ENCODE measurements at places on chromosomes 3 and 15. TPM values are rescaled to one million over a fixed set of nuclear protein-coding genes. Genes with fewer than 3 reads are reported as not detected.

DNA sequence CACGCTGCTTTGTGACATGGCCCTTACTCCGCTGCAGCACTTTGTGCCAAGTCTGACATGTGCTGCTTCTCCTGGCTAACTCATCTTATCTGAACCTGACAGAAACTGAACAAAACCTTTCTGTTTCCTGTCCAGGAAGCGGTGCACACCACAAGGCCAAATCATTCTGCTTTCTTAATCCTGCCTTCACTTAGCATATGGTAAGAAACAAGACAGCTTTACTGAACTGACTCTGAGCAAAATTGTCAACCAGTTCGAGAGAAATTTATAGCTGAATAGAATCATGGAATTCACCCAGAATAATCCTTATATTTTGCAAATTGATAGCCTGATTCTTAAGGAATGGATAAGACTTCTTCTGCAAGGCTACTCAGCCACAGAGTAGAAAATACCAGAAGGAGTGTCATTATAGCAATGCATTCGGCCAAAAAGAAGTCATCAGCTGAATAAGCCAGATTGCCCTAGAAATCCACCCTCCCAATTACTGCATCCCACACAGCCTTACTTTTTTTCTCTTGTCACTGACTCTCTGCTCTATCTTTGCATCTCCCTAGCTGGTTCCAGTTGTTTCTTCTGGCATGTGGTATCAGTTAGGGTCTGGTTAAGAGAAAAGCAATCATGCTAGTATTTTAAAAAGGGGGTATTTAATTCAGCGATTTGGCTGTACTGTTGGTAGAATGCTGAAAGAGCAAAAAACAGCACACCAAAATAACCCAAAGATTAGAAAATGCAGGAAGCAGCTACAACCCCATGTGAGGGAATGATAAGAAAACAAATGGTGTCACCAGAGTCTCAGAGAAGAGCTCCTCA is 41.6 kb upstream of the STRIT1 start:
- DNase-seq, result no peak

DNA sequence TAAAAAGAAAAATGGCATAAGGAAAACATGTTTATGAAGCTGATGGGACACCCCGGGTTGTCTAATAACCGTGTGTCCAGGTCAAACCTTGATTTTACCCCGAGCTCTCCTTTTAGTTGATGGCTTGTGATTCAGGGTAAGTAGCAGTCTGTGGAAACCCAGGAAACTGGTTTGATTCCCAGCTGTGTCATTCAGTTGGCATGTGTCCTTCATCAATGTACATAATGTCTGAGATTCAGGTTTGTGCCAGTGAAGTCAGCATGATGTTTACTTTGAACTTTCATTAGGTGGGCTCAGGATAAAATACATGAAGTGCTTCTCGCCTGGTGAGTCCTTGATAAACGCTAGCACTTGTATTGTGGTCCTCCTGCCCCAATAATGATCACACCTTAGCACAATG is 4.3 kb upstream of the COPG1 start:
- no peak for DNase-seq

GRCh38 chr3:112354642-112355306 is 21.8 kb downstream of the CD200 start:
- DNase-seq, result no peak

GRCh38 chr3:14016900-14017475 is 107.7 kb downstream of the CHCHD4 start:
- peak; percentile 50 for DNase-seq

- DNase-seq, result no peak
These were observed 404.1 kb upstream of the ATP11B start for GRCh38 chr3:182389071-182389815.

The PTX3 gene
- total RNA-seq, result 2.1 TPM

The SERPINI2 gene
- 0.55 TPM for total RNA-seq
